ENCODE measurements at places on chromosomes 6 and 20.

GRCh38 chr6:66866801-66867200 lies 1159.8 kb upstream of the EYS start:
- DNase-seq = no peak

- DNase-seq = no peak
Observed at GRCh38 chr20:47778398-47779354, 6.6 kb downstream of the SULF2 start.

DNA sequence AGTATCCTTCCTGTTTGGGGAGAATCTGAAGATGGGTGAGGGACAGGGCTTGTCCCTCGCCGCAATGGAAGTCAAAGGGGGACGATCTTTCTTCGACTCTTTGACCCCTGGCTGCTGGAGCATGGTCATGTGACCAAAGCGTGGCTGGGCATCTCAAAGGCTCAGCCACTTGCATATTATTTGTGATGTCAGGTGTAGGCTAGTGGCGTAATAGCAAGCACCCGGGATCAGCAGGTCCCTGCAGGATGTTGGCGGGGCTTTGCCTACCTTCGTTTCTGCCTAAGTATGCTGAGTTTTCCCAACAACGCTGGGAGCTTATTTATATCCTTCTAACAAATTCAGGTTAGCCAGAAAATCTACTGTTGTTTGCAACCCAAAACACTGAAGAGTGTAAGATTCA lies 50.3 kb upstream of the IL20RA start:
- DNase-seq = no peak

DNA sequence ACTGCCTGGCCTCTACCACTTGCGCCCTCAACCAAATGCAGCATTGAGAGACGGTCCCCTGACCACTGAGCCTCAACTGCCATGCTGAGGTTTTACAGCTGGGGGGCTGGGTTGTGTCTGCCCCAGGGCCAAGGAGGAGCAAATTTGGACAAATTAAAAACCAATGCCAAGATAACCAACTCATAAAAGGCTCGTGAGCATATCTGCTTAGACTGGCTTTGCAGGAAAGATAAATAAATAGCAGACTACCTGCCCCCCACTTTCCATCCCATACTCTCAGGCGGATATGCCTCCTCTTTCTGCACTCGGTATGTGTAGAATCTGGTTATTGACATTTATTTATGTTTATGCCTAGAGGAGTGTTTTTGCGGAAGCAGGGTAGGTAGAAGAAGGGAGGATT lies 76.8 kb downstream of the ZDHHC14 start:
- no peak for DNase-seq

DNA sequence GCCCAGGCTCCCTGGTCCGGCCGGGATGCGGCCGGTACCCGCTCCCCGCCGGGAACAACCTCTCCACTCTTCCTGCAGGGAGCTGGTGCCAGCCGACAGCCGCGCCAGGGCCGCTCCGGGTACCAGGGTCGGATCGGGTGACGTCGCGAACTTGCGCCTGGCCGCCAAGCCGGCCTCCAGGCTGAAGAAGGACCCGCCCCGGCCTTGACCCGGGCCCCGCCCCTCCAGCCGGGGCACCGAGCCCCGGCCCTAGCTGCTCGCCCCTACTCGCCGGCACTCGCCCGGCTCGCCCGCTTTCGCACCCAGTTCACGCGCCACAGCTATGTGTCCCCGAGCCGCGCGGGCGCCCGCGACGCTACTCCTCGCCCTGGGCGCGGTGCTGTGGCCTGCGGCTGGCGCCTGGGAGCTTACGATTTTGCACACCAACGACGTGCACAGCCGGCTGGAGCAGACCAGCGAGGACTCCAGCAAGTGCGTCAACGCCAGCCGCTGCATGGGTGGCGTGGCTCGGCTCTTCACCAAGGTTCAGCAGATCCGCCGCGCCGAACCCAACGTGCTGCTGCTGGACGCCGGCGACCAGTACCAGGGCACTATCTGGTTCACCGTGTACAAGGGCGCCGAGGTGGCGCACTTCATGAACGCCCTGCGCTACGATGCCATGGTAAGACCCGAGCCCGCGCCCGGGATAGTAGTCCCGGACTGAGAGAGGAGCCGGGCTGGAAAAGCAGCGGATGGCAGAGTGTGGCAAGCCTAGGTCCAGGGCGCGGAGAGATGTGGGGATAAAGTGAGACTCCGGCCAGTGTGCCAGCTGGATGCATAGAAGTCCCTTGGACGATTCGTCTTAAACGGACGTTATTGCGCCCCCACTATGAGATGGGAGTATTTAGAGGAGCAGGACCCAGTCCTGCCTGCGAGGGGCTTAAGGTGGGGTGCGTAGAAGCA lies at the start of gene NT5E:
NT5E (plus strand) TSS at position 266 of the 942 bp plus-strand sequence; CDS start at position 323, 57 bp downstream.
- DNase-seq = no peak

Data from stimulated activated CD4-positive, alpha-beta T cell treated with anti-CD3 and anti-CD28 coated beads, Interleukin-1b, Interleukin-23, amount 100 ng/mL, for 1 hour (primary cell).